WTC11 (cell line): ENCODE measurements at places on chromosomes 12 and 14. TPM values are rescaled to one million over a fixed set of nuclear protein-coding genes. Genes with fewer than 3 reads are reported as not detected.

- DNase-seq: peak; percentile 99
Observed at GRCh38 chr12:49367381-49368239, at the start of gene SPATS2. Gene SPATS2 (plus strand): TSS chr12:49367462. CDS start chr12:49461013, 93,551 bp downstream.

- no peak for DNase-seq
Observed at GRCh38 chr14:51304941-51305340, 64.9 kb downstream of the TMX1 start.

YY1 gene
- 78.8 to 83.1 TPM (median 81.9 TPM) in 3 replicates for total RNA-seq

- no peak for DNase-seq
Observed at GRCh38 chr14:105282098-105282725, 18.6 kb downstream of the BRF1 start.

MRPL51 gene
- total RNA-seq: 285 to 290 TPM (median 288 TPM) in 3 replicates

DNA sequence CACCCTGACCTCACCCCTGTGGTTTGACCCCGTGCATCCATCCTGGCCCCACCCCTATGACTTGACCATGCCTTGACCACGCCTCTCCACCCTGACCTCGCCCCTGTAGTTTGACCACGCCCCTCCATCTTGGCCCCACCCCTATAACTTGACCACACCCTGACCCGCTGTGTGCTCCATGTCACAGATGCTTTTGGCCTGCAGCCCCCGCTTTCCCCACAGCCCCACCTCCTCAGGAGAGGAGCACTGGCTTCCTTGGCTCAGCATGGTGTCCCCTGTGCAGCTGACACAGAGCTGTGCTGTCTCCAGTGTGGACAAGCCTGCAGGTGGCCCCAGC, 269.9 kb upstream of the SFSWAP start:
- DNase-seq: peak; percentile 36

GRCh38 chr14:20969336-20969735, 14.0 kb downstream of the RNASE2 start:
- DNase-seq: no peak

CEBPE gene
- not detected in 3 replicates for total RNA-seq

- DNase-seq: no peak
Observed at GRCh38 chr12:90801776-90802175, 153.2 kb downstream of the CCER1 start.

- DNase-seq: no peak
Observed at GRCh38 chr14:98168211-98168985, 1103.6 kb downstream of the BCL11B start.

DNA sequence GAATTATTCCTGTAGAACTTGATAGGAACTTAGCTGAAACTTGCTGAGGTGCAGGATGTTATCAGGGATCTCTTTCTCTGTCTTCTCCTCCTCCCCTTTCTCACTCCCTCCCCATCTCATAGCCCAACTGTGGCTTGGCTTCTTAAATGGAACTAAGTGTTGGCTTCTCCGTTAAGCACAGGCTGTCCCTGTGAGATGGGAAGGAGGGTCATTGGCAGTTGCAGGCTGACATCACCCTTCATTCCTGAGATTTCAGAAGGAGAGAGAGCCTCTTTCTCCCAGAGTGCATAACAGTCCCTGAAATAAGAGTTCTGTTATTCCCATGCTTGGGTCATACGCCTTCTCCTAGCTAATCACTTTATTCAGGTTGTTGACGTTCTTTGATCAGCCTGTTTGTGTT, 162.0 kb downstream of the UNC79 start:
- DNase-seq: no peak

DNA sequence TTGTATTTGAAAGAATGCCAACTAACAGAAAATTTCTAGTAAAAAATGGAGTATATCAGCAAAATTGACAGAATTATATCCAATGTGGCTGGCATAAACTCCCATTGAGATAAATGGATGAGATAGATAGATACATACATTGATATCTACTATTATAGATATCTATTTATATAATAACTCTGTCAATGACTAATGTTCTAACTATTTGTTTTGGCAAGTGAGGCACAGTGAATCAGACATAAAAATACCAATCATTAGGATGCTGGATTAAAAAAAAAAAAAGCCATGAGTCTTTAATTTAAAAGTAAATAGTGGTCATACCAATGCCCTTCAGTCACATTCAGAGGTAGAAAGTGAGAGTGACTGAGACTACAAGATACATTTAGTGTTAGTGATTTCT, 33.7 kb upstream of the GLIPR1 start:
- DNase-seq: no peak

DNA sequence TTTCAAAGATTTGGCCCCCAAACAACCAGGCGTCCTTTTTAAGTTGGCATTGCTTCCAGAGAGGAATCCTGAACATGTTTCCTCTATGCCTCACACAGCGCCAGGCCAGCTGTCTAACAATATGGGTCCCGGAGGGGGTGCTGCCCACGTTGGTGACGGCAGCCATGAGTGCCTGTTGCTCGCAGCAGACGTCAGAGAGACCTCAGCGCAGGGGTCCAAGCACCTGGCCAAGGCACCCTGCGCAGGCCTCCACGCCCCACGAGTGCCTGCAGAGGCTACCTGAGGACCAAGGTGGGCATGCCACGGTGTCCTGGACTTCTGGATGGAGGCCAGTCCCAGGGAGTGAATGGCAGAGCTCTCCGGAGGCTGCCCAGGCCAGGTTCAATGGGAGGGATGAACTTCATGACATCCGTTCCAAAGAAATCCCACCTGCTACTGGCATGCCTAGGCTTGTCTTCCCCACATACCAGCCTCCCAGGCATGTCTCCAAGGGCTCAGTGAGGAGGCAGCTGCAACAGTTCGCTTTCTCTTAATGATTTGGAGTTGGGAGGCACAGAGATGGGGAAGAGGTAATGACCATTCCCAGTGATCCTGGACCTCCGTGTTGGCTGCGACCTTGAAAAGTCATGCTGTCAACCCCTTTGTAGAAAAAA, 11.6 kb upstream of the FOXN3 start:
- DNase-seq: no peak

DNA sequence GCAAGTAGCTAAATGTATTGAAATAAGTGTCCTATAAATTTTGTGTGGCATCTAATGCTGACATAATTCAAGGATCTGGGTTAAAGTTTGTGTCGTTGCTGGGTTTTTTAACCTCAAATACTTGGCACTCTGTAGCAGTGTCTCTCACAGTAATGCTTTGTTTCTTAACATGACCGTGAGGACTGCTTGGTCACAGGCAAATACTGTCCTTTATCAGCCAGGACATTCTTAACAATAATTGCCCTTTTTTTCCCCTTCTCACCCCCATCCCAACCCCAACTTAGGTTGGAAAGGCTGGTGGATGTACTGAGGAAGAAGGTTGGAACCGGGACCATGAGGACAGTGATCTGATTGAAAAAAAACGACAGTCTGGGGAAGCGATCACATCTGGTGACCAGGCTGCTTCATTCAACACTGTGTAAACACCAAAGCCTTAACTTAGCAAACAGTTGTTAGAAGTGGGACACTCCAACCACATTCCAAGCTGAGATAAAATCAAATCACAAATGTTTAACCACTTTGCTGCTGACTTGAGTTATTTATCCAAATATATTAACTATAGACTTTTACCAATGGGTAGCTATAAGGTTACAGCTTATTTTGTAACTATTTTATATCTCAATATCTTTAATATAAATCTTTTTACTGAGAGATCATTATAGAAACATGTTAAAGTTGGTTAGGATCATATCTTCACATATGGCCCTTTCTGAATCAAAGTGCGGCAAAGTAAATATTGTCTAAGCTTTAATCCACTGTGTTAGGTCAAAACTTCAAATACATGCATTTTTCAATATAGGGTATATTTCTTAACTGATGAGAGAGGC, 48.2 kb downstream of the FOXA1 start:
- no peak for DNase-seq

- no peak for DNase-seq
Observed at GRCh38 chr14:93888995-93889394, 38.1 kb upstream of the FAM181A start.

MUCL1 gene
- not detected in 3 replicates for total RNA-seq

DNA sequence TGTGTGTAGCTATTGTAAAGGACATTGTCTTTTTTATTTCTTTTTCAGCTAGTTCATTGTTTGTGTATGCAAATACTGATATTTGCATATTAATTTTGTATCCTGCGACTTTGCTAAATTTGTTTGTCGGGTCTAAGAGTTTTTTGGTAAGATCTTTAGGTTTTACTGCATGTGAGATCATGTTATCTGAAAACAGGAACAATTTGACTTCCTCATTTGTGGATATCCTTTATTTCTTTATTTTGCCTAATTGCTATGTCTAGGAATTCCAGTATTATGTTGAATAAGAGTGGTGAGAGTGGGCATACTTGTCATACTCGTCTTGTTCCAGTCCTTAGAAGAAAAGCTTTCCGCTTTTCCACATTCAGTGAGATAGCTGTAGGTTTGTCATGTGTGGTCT, 28.8 kb downstream of the SIX4 start:
- DNase-seq: no peak

ALKBH1 gene
- total RNA-seq: 14.5 to 18.8 TPM (median 17.8 TPM) in 3 replicates

DNA sequence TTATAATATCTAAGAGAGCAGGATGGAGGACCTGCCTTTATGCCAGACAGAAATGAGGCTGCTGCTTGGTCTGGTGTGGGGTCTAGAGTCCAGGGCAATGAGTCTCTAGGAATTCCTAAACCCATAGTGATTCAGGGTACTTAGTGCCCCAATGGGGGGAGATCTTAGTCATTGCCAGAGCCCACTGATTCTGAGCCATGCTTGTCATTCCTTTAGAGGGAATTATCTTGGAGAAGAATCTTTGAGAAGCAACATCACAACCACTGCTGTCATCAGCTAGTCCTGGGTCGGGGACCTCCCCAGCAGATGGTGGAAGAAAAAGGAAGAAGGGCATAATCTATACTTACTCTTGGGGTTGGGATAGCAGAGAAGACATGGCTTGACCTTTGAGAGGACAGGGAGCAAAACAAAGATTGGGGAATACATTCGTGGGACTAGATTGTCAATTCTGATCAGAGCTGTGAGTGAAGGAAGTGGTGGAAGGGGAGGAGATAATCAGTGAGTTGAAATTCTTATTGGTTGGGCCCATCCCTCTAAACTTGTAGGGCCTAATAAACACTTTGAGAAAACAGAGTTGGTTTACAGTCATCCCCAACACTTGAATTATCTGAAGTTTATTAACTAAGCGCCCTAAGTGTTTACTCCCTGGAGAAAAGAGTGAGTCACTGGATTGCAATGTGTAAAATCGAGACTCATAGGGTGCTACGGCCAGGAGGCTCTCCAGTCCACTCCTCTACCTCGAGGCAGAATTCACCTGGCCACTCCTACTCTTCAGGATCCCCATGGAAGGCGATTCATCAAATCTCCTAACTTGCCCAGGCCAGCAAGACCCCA, 3.0 kb upstream of the KRT3 start:
- DNase-seq: no peak

SERPINA4 gene
- 0.14 to 0.25 TPM in 2 of 3 replicates, not detected in the other for total RNA-seq

GRCh38 chr14:61621444-61621843, 73.9 kb upstream of the HIF1A start:
- no peak for DNase-seq

INSM2 gene
- total RNA-seq: 0.07 TPM in 1 of 3 replicates, not detected in the others

- no peak for DNase-seq
Observed at GRCh38 chr12:96514328-96514727, 25.0 kb downstream of the CFAP54 start.

DNA sequence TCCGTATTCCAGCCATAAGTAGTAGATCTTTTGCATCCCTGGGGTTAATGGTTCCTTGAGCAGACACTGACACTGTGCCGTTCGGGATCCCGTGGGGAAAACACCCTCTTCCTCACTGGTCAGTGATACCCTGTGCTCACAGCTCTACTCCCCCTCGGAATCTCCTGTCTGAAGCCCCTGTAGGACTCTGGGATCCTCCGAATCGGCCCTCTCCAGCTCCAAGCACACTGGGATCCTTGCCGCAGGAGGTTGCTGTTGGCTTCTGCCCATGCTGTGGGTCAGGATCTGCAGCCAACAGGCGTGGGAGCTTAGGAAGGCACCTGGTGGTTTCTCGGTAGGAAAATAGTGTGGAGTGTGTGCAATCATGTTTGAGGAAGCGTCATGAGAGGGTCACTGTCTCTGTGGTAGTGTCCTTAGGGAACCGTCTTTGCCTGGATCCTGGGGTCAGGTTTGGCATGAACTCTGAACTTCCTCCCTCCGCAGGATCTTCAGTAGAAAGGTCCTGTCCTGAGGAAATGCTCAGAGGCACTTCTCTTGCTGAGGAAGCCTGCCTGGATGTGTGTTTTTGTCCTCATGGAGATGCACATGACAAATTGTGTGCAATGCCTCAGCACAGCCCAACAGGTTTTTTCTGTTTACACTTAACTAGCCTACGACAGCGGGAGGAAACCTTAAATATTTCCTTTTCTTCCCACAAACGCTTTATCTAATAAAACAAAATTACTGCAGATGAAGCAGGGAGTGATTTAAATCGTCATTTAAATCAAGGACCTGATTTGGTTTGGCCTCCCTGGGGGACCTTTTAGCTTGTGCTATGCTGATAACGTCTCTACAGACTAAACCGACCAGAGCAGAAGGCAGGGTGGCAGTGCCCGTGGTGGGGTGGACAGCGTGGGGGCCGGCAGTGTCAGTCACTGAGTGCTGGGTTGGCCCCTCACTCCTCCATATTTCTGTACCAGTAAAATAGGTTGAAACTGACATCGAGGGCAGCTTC, 18.7 kb downstream of the FBXL14 start:
- DNase-seq: no peak

- no peak for DNase-seq
Observed at GRCh38 chr14:52856139-52856538, 64.7 kb upstream of the GNPNAT1 start.

GRCh38 chr12:120490833-120491512, 4.9 kb upstream of the DYNLL1 start:
- DNase-seq: no peak

NANOG gene
- 330 to 387 TPM (median 352 TPM) in 3 replicates for total RNA-seq

DNA sequence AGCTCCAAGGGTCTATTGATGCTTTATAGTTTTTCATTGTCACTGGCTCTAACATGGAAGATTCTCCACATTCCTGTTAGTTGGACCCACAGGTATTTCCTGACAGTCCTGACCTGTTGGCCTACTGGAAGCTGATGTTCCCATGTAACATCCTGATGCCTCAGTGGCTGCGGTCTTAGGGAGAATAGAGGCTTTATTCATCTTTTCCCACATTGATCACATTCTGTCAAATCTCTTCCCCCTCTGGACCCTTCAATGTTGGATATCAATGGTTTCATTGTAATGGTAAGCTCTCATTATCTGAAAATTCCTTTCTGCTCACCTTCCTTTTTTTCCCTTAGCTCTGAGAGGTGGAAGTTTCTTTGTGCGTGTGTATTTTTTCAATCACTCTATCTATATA, 280.9 kb upstream of the TBX3 start:
- DNase-seq: no peak

DNA sequence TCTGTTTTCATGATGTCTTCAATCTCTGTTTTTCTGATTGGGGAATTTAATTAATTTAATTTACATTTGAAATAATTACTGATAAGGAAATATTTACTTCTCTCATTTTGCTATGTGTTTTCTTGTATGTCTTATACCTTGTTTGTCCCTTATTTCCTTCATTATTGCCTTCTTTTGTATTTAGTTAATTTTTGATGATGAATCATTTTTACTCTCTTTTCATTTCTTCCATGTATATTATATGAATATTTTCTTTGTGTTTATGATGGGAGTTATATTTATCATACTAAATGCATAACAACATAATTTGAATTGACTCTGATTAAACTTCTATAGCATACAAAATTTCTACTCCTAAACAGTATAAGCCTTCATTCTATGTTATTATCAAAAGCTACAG, 309.6 kb downstream of the LRFN5 start:
- no peak for DNase-seq

- DNase-seq: no peak
Observed at GRCh38 chr12:13425766-13426165, 229.2 kb downstream of the EMP1 start.

GRCh38 chr12:93154753-93155480, 222.8 kb upstream of the NUDT4 start:
- no peak for DNase-seq

GRCh38 chr14:59583755-59584154, 7.1 kb upstream of the CCDC175 start:
- no peak for DNase-seq

DENND5B gene
- 12.7 to 15.2 TPM (median 13.8 TPM) in 3 replicates for total RNA-seq
